HFFc6 (cell line): ENCODE measurements at places on chromosomes 4 and X. TPM values are rescaled to one million over a fixed set of nuclear protein-coding genes. Genes with fewer than 3 reads are reported as not detected.

- no peak overlapping the region for H3K27ac ChIP-seq
- no peaks in the 10 kb centered on the region for H3K36me3 ChIP-seq
- no peaks in the 10 kb centered on the region for H3K4me1 ChIP-seq
- no peaks in the 10 kb centered on the region; the same call in 1 of the 2 replicates for H3K27me3 ChIP-seq
Measured at GRCh38 chrX:27571164-27571563, 19.0 kb upstream of the DCAF8L2 start.

DNA sequence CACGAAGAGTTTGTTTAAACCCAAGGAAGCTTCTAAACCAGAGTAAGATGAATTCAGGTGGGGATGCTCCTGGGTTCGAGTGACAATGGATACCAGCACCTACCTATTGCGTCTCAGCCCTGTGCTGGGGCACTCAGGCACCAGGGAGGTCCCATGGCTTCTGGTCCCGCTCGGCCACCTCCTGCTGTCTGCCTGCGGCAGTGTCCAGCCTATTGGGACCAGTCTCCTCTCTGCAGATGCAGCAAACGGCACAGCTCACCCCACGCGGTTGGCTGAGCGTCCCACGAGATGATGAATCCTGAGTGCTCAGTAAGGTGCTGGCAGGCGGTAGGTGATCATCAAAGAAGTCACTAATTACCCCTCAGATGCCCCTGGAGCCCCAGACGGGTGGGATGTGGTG is 75.2 kb downstream of the ACOX3 start:
- DNase-seq: no peak
- peaks cover 7% of the 10 kb centered on the region; the same call in 1 of the 2 replicates for H3K27me3 ChIP-seq

GRCh38 chr4:93053140-93053539 is 749.4 kb downstream of the GRID2 start:
- DNase-seq: no peak
- H3K4me1 ChIP-seq: no peaks in the 10 kb centered on the region
- no peaks in the 10 kb centered on the region for H3K36me3 ChIP-seq
- H3K27me3 ChIP-seq: no peaks in the 10 kb centered on the region
- no peak overlapping the region for H3K27ac ChIP-seq

ZMAT1 gene
- total RNA-seq: 0.23 to 1.8 TPM (median 1.2 TPM) in 3 replicates

FGF16 gene
- not detected in 3 replicates for total RNA-seq

DNA sequence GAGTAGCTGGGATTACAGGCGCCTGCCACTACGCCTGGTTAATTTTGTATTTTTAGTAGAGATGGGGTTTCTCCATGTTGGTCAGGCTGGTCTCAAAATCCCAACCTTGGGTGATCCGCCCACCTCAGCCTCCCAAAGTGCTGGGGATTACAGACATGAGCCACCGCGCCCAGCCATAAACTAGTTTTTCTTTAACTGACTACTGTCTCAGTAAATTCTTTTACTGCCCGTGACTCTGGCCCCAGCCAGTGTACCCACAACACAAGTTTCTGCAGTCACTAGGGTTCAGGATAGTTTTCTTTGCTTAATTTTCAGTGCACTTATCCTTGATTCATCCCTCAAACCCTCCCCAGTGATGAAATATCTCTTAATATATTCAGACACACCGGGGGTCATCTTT is 8.3 kb downstream of the SHROOM2 start:
- H3K4me1 ChIP-seq: no peaks in the 10 kb centered on the region
- no peak overlapping the region for H3K27ac ChIP-seq
- H3K36me3 ChIP-seq: peaks cover 7% of the 10 kb centered on the region
- no peak overlapping the region for H3K4me3 ChIP-seq

DNA sequence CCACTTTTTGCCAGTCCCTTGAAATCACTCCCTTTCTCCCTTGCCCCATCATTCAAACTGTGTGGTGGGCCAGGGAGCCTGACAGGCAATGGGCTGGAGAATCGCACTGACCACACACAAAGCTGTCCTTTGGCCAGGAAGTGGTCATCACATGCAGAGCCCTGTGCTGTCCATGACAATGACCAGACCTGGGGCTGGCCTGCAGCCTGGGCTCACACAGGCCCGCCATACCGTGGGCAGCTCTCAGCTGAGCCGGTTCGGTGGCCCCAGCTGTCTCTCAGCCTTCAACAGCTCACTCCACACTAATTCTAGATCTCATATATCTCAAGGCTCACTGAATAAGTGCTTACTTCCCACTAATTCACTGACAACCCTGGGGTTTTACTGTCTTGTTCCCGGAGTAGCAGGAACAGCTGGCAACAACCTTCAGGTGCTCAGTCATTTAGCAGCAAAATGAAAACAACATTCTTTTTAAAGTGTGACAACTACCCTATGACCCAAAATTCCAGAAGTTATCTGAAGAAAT is 48.0 kb downstream of the USP46 start:
- peaks cover 43% of the 10 kb centered on the region for H3K36me3 ChIP-seq
- no peak for DNase-seq
- H3K4me1 ChIP-seq: peaks cover 18% of the 10 kb centered on the region
- H3K27me3 ChIP-seq: no peaks in the 10 kb centered on the region

DNA sequence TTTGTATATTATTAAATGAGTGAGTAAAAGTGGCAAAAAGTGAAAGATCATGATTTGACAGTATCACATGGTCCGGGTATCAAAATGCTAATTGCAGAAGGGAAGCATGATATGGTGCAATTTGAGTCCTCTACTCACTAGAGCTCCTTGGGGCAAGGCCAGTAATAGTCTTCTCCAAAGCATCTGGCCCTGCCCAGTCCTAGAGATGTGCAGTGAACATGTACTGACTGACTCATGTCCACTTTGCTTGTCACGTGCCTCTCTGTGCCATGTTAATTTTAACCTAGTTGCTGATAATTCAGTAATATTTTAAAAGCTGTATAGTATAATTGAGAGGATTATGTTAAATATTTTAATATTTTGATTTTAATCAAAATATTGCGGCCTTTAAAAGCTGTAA is 54.6 kb upstream of the TENM3 start:
- no peaks in the 10 kb centered on the region for H3K27me3 ChIP-seq
- H3K4me1 ChIP-seq: peaks cover 77% of the 10 kb centered on the region
- H3K36me3 ChIP-seq: peaks cover 5% of the 10 kb centered on the region
- peak overlapping the region; percentile 7; the same call in 1 of the 2 replicates for H3K4me3 ChIP-seq
- DNase-seq: peak; percentile 66
- no peak overlapping the region for H3K27ac ChIP-seq

DNA sequence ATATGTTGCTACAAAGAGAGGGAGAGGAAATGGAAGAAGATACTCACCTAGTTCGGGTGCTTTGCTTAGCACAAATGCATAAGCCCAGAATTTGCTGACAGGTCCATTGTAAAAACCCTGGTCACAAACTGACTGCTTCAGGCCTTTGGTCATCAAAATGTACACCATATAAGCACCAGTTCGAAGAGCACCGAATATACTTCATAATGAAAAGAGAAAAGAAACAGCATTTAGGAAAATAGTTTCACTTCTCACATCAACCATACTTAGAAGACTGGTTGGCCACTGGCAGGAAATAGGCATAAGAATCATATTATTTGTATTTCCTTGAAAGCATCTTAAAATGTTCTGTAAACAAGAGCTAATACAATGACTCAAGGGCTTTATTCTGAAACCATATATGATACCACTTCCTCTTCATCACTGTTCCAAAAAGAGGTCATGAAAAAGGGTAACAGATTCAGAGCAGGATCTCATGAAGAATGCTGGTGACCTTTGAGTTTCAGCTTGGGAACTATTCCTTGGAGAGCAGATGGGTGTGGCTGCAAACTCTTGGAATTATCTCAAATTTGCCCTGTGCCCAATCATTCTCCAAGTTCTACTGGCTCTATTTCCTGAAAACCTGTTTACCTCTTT is 138.7 kb downstream of the ELOVL6 start:
- no peaks in the 10 kb centered on the region for H3K27me3 ChIP-seq
- no peak overlapping the region for H3K4me3 ChIP-seq
- no peak overlapping the region for H3K27ac ChIP-seq
- no peaks in the 10 kb centered on the region for H3K36me3 ChIP-seq

MMRN1 gene
- not detected in 3 replicates for total RNA-seq

DNA sequence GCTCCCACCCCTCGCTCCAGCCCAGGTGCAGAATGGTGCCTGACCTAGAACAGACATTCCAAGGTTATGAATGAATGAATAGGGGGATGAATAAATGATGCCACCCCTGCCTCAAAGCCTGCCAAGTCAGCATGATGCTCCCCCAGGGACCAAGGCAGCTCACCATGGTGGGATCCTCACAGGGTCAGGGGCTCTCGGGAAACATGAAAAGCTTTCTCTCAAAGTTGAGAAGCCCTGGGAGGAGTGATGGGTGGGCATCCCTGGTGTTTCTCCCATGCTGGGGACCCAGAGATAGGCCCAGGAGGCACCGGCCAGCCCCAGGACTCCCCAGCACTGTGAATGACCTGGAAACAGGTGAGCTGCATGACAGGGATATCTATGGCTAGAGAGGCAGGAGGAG is 58.9 kb downstream of the HTRA3 start:
- H3K36me3 ChIP-seq: no peaks in the 10 kb centered on the region
- DNase-seq: no peak
- H3K27ac ChIP-seq: no peak overlapping the region
- H3K4me3 ChIP-seq: no peak overlapping the region

PRKG2 gene
- total RNA-seq: 0.11 TPM in 1 of 3 replicates, not detected in the others

BTC gene
- not detected in 3 replicates for total RNA-seq

SMPX gene
- total RNA-seq: not detected in 3 replicates

GRCh38 chrX:150763810-150764209 is 70.6 kb downstream of the MTMR1 start:
- H3K4me1 ChIP-seq: no peaks in the 10 kb centered on the region
- DNase-seq: no peak
- no peak overlapping the region for H3K4me3 ChIP-seq
- no peaks in the 10 kb centered on the region; the same call in 1 of the 2 replicates for H3K27me3 ChIP-seq
- no peak overlapping the region for H3K27ac ChIP-seq

DNA sequence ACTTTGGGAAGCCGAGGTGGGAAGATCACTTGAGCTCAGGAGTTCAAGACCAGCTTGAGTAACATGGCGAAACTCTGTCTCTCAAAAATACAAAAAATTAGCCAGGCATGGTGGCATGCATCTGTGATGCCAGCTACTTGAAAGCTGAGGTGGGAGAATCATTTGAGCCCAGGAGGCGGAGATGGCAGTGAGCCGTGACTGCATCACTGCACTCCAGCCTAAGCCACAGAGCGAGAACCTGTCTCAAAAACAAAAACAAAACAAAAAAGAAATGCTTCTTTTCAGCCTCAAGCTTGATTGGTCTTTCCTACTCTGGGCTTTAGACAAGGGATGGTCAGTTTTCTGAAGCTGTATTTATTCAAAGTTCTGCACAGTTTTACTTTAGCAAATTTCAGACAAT is 15.8 kb upstream of the DHRSX start:
- peaks cover 6% of the 10 kb centered on the region; the same call in 1 of the 2 replicates for H3K4me1 ChIP-seq
- no peak overlapping the region for H3K4me3 ChIP-seq
- H3K27me3 ChIP-seq: peaks cover 11% of the 10 kb centered on the region
- H3K36me3 ChIP-seq: no peaks in the 10 kb centered on the region
- no peak for DNase-seq
- no peak overlapping the region for H3K27ac ChIP-seq

DNA sequence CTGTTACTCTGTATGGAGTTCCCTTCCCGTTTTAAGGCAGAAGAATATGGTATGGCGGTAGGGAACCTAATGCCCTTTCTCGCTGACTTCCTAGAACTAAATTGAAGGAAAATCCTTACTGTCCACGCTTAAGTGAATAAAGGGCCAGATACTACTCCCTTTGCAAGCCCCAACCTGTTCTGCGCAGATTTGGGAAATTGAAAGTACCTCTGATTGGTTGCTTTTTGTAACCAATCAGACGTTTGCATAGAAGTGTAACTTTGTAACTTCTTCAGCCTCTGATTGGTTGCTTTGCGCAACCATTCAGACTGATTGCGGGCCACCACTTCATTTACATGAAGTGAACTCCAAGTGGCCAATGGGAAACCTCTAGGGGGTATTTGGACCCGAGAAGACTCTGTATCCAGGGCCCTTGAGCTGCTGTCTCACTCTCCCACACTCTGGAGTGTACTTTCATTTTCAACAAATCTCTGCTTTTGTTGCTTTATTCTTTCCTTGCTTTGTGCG is 1.2 kb upstream of the TMEM33 start:
- H3K36me3 ChIP-seq: peaks cover 16% of the 10 kb centered on the region
- DNase-seq: no peak
- peaks cover 3% of the 10 kb centered on the region; the same call in 1 of the 2 replicates for H3K27me3 ChIP-seq
- H3K4me1 ChIP-seq: peaks cover 46% of the 10 kb centered on the region
- no peak overlapping the region for H3K27ac ChIP-seq

- H3K4me1 ChIP-seq: no peaks in the 10 kb centered on the region
- H3K27me3 ChIP-seq: peaks cover 8% of the 10 kb centered on the region
- H3K27ac ChIP-seq: no peak overlapping the region
- no peak for DNase-seq
- no peak overlapping the region for H3K4me3 ChIP-seq
Measured at GRCh38 chr4:40227284-40227683, 30.5 kb downstream of the RHOH start.

NWD2 gene
- total RNA-seq: not detected in 3 replicates

DNA sequence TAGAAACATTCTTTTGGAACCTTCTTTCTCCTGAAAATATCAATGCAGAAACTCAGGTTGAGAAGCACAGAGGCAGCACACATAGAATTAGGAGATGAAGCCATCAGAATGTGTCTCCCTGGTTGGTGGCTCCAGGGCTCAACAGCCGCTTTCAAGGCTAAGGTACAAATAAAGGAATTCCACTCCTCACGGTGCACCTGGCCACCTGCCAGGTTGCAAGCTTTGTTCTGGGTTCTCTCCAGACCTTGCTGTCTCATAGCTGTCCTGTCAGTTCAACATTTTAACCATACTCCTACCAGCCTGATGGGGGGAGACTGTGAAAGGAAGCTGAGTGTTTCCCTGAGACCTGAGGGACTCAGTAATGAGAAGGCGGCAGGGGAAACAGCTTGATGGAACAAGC is 96.3 kb upstream of the HPF1 start:
- no peaks in the 10 kb centered on the region for H3K36me3 ChIP-seq
- H3K27me3 ChIP-seq: peaks cover 34% of the 10 kb centered on the region
- no peak overlapping the region for H3K4me3 ChIP-seq
- no peak overlapping the region for H3K27ac ChIP-seq
- no peaks in the 10 kb centered on the region for H3K4me1 ChIP-seq

DNA sequence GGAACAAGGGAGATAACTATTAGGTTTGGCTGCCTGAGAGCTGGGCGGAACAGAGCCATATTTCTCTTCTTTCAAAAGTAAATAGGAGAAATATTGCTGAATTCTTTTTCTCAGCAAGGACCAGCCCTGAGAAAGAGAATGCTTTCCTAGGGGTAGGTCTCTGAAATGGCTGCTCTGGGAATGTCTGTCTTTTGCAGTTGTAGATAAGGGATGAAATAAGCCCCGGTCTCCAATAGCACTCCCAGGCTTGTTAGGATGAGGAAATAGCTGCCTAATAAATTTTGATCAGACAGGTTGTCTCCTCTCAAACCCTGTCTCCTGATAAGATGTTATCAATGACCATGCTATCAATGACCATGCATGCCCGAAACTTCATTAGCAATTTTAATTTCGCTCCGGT is 207.8 kb upstream of the KIT start:
- H3K36me3 ChIP-seq: peaks cover 6% of the 10 kb centered on the region; the same call in 1 of the 2 replicates
- no peak for DNase-seq
- no peak overlapping the region for H3K27ac ChIP-seq
- peaks cover 15% of the 10 kb centered on the region; the same call in 1 of the 2 replicates for H3K27me3 ChIP-seq
